NCI-H1417 (cell line): ENCODE measurements at places on chromosomes 13 and 19.
A peak's percentile ranks its signal among the peaks of the same experiment; 100 is the strongest.

DNA sequence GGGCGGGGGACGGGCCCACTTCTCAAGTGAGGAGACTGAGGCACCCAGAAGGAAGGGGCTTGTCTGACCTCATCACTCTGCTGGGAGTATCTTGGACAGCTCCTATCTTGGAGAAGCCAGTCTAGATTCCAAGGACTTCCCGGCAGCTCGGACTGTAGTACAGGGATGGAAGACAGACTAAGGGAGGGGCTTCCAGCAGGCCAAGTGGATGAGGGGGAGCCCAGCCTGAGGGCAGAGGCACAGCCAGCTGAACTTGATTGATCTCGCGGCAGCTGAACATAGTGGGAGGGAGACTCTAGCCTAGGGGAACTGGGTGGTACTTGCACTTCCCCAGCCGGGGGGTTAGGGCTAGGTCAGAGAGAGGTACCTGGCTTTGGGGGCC lies 711 bp downstream of the CILP2 start:
- no peak for DNase-seq

GRCh38 chr13:97114651-97115050 lies 107.5 kb upstream of the MBNL2 start:
- DNase-seq: peak; percentile 21

GRCh38 chr19:18765224-18765623 lies 25.9 kb downstream of the COMP start:
- peak; percentile 81 for DNase-seq

DNA sequence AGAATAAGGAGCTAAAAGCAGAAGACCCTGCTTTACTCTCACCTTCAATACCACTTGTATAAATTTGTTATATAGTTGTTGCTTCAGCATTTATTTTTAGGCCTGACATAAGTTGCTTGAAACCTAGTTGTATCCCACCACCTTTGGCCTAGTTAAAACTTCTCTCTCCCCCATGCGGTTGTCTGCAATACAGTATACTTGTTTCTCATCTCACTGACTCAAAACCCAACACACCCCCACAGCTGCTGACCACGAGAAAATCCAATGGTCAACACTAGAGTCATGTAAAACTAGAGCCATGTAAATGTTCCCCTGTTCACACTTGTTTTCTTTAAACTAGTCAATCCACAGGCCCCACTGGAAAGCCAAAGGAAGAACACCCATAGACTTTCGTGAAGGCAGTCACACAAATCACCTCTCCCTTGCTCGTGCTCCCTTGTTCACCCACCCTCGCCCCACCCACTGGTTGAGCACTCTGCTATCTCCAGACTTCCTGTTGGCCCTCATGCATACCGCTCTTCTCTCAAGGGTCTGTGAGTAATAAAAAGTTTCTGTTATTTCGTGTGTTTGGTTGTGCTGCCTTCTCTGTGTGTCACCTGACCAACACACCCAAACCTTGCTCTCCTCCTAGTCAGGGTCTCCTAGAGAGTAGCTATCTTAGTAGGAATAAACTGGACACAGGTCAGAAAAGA lies 12.9 kb upstream of the CCDC169 start:
- DNase-seq: no peak

GRCh38 chr13:110860983-110861382 lies 53.9 kb downstream of the ANKRD10 start:
- DNase-seq: no peak

- no peak for DNase-seq
These were observed 58.4 kb upstream of the FAM216B start for GRCh38 chr13:42722883-42723539.

DNA sequence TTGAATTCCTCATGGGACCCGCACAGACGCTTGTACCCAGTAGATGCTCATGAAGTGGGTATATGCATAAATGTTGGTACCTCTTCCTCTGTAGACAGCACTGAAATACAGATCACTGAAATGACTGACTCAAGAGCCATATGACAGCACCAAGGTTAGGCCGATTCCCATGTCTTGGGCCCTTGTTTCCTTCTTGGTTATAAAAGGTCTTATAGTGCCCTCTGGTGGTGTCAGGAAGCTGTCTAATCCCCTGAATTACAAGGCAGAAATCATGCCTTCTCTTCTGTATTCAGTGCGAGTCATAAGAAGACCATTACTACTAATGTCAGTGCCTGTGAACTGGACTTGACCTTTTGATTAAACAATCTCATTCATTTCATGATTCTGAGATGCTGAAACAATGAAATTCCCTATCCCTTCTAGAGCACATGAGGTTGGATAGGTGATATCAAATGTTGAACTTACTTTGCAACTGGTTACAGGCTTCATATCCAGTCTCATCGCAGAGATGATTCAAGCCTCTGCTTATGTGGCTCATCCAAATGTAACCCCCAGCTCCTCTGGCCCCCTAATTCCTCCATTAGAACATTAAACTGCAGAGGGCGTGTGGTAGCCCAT lies 59.7 kb downstream of the SPATA13 start:
- DNase-seq: peak; percentile 46

GRCh38 chr19:5534787-5535586 lies 32.8 kb downstream of the TINCR start:
- DNase-seq: no peak

DNA sequence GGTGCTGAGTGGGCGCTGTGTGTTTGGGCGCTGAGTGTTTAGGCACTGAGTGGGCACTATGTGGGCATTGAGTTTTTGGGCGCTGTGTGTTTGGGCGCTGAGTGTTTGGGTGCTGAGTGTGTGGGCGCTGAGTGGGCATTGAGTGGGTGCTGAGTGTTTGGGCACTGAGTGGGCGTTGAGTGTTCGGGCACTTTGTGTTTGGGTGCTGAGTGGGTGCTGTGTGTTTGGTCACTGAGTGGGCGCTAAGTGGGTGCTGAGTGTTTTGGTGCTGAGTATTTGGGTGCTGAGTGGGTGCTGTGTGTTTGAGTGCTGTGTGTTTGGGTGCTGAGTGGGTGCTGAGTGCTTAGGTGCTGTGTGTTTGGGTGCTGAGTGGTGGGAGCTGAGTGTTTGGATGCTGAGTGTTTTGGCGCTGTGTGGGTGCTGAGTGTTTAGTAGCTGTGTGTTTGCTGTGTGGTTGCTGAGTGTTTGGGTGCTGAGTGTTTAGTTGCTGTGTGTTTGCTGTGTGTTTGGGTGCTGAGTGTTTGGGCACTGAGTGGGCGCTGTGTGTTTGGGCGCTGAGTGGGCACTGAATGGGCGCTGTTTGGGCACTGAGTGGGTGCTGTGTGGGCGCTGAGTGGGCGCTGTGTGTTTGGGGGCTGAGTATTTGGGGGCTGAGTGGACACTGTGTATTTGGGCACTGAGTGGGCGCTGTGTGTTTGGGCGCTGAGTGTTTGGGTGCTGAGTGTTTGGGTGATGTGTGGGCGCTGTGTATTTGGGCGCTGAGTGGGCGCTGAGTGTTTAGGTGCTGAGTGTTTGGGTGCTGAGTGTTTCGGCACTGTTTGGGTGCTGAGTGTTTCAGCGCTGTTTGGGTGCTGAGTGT lies 47.2 kb upstream of the F7 start:
- DNase-seq: no peak

DNA sequence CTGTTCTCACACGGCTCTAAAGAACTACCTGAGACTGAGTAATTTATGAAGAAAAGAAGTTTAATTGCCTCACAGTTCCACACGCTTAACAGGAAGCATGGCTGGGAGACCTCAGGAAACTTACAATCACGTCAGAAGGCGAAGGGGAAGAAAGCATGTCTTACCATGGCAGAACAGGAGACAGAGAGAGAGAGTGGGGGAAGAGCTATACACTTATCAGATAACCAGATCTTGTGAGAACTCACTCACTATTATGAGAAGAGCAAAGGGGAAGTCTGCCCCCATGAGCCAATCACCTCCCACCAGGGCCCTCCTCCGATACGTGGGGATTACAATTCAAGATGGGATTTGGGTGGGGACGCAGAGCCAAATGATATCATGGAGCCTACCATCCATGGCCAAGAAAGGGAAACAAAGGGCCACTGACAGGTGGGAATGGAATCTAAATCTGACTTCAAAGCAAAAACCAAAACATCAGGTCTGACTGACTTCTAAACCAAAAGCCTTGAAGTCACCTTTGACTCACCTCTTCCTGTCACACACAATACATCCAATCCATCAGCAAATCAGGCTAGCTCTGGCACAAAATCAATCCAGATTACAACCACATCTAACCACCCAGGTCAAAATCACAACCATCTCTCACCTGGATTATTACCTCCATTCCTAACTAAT lies 189.7 kb downstream of the ENOX1 start:
- no peak for DNase-seq

- DNase-seq: no peak
These were observed 7.6 kb downstream of the POU4F1 start for GRCh38 chr13:78595495-78596398.
